ENCODE measurements at places on chromosomes 3 and 15.
A peak's percentile ranks its signal among the peaks of the same experiment; 100 is the strongest.

- DNase-seq = no peak
Measured at GRCh38 chr3:65999606-66000005, 39.1 kb downstream of the MAGI1 start.

GRCh38 chr3:9810433-9810770 lies 340 bp downstream of the TTLL3 start:
- DNase-seq = no peak

DNA sequence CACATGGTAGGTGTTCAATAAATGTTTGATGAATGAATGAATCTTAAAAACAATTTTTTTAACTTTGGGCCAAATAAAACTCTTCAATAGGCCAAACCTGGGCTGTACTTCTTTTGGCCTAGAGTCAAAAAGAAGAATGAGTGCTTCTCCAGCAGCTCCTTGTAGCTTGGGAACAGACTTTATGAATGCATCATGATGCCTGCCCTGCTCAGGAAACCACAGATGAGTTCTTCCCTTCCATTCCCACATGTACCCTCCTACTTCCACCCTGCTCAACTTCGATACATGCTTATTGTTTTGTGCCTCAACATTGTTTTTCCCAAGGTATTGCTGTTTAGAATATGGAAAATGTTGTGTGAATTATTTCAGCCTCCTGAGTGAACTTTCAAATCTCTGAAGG lies 87.0 kb downstream of the FILIP1L start:
- no peak for DNase-seq

GRCh38 chr3:40511031-40511718 lies 5.3 kb downstream of the ZNF620 start:
- peak; percentile 43 for DNase-seq

DNA sequence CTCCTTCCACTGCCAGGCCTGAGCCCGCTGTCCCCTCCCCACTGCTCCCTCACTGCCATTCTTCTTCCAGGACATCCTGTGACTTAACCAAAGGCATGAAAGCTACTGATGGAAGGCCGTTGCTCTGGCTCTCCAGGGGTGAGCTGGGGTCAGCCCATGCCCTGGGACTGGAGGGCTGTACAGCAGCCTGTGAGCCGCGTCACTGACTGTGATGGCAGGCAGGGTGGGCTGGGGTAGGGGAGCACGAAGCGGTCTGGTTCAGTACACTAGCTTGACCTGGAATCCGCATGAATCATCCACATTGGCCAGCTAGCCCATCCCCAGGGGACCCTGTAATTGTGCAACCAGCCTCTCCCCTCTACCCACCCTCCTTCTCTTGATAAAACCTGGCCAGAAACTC lies 30.8 kb downstream of the CORO2B start:
- DNase-seq = no peak

DNA sequence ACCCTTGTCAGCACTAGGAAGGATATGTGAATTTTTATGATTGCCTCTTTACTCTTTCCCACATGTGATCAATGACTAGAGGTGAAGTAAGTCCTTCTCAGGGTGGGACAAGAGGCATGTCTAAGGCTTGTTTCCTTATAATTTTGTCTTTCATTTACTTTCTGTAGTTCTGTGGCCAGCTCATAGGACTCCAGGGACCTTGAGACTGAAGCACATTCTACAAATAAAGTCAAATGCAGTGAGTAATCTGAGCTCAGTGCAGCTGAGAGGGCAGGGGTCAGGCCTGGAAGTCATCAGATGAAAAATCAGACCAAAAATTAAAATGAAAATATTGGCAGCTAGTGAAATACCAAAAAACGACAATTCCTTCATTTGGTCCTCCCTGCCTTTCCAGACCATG lies 424.7 kb upstream of the THBS1 start:
- DNase-seq = no peak

Data from globus pallidus (tissue), 1 donor.